ENCODE measurements at places on chromosomes 16 and 17. TPM values are rescaled to one million over a fixed set of nuclear protein-coding genes. Genes with fewer than 3 reads are reported as not detected.

DNA sequence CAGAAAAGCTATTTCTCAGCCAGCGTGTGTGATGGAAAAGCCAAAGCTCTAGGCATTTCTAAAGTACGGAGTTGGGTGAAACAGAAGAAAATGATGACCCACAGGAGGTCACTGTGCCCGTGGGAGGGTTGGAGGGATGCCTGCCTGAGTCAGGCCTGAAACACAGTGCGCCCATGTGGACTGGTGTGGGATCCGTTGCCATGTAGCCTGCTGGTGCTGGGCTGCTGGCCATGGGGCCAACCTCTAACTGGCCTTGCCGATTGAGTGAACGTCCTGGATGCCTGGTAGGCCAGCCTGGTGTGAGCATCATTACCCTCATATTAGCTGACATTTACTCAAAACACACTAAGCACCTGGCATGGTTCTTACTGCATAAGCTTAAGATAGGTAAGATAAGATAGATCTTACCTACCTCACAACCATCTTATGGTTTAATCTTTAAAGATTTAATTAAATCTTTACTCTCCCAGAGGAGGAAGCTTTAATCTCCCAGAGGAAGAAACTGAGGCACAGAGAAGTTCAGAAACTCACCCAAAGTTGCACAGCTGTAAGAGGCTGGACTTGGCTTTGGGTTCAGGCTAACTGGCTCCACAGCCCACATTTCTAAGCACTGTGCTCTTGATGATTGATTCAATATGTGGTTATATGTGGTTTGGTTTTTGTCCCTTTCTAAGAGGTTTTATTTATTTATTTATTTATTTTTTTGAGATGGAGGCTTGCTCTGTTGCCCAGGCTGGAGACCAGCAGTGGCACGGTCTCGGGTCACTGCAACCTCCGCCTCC lies 15.7 kb downstream of the MGAT5B start:
- no peaks in the 10 kb centered on the region for H3K36me3 ChIP-seq
- H3K27ac ChIP-seq = no peak overlapping the region
- no peak for DNase-seq

DNA sequence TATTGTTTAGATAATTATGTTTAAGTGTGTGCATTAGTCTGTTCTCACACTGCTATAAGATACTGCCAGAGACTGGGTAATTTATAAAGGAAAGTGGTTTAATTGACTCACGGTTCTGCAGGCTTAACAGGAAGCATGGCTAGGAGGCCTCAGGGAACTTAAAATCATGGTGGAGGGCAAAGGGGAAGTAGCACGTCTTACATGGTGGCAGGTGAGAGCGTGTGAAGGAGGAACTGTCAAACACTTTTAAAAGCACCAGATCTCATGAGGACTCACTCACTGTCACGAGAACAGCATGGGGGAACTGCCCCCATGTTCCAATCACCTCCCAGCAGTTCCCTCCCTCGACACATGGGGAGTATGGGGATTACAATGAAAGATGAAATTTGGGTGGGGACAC lies 203.5 kb upstream of the GOT2 start:
- H3K27ac ChIP-seq = no peak overlapping the region
- no peak for DNase-seq
- no peaks in the 10 kb centered on the region for H3K27me3 ChIP-seq
- no peaks in the 10 kb centered on the region for H3K36me3 ChIP-seq
- H3K4me3 ChIP-seq = no peak overlapping the region
- no peaks in the 10 kb centered on the region for H3K4me1 ChIP-seq

- H3K4me1 ChIP-seq = no peaks in the 10 kb centered on the region
- H3K27ac ChIP-seq = peak overlapping the region; percentile 88
- no peak overlapping the region for H3K4me3 ChIP-seq
- peaks cover 20% of the 10 kb centered on the region for H3K36me3 ChIP-seq
- DNase-seq = no peak
- no peaks in the 10 kb centered on the region for H3K27me3 ChIP-seq
Observed at GRCh38 chr17:40095351-40095943, 4.9 kb downstream of the NR1D1 start.

- H3K4me3 ChIP-seq = no peak overlapping the region
- H3K27me3 ChIP-seq = no peaks in the 10 kb centered on the region
- H3K4me1 ChIP-seq = no peaks in the 10 kb centered on the region
- H3K36me3 ChIP-seq = no peaks in the 10 kb centered on the region
- DNase-seq = no peak
Observed at GRCh38 chr16:59612094-59612493, 878.0 kb upstream of the GOT2 start.

- no peak overlapping the region for H3K4me3 ChIP-seq
- no peaks in the 10 kb centered on the region for H3K27me3 ChIP-seq
- H3K27ac ChIP-seq = no peak overlapping the region
- no peak for DNase-seq
- no peaks in the 10 kb centered on the region for H3K4me1 ChIP-seq
Observed at GRCh38 chr16:65083164-65083857, 38.6 kb downstream of the CDH11 start.

GRCh38 chr17:39174920-39175694 lies 9.1 kb upstream of the ARL5C start:
- H3K27ac ChIP-seq = no peak overlapping the region
- H3K36me3 ChIP-seq = no peaks in the 10 kb centered on the region
- no peaks in the 10 kb centered on the region for H3K27me3 ChIP-seq
- no peak overlapping the region for H3K4me3 ChIP-seq
- no peaks in the 10 kb centered on the region for H3K4me1 ChIP-seq

DNA sequence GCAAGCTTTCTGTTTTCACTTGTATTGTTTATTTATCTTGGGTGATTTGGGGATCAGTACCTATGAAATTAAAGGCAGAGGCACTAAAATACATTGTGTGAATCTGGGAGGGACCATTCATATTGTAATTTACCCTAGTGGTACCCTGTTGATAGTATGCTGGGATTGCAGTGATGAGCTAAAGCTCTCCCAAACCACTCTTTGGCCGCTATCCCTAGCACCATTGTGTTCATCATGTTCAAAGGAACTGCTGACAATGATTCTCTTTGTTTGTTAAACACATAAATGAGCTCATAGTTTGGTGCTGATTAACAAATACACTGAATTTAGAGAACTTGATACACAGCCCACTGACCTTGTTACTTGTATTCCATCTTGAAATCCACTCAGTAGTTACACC lies 1469.8 kb downstream of the CDH11 start:
- H3K4me3 ChIP-seq = no peak overlapping the region
- H3K36me3 ChIP-seq = no peaks in the 10 kb centered on the region
- no peaks in the 10 kb centered on the region for H3K4me1 ChIP-seq
- H3K27ac ChIP-seq = no peak overlapping the region
- DNase-seq = no peak
- no peaks in the 10 kb centered on the region for H3K27me3 ChIP-seq

DNA sequence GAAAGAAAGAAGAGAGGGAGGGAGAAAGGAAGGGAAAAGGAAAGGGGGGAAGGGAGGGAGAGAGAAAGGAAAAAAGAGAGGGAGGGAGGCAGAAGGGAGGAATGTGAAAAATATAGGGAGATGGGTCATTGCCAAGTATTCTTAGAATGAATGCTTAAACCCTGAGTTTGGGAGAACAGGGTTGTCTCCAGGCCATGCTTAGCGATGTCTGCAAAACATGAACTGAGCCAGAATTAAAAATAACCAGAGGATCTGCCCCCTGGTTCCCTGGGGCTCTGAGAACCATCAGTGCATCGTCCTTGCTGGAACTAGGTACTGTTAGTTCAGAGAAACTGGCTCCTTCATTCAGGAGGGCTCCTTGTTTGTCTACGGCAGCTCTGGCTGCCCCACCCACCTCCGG lies 170.4 kb downstream of the IRX5 start:
- no peak for DNase-seq
- H3K36me3 ChIP-seq = no peaks in the 10 kb centered on the region
- no peak overlapping the region for H3K4me3 ChIP-seq

Gene NUP93
- total RNA-seq = 38.8 TPM

DNA sequence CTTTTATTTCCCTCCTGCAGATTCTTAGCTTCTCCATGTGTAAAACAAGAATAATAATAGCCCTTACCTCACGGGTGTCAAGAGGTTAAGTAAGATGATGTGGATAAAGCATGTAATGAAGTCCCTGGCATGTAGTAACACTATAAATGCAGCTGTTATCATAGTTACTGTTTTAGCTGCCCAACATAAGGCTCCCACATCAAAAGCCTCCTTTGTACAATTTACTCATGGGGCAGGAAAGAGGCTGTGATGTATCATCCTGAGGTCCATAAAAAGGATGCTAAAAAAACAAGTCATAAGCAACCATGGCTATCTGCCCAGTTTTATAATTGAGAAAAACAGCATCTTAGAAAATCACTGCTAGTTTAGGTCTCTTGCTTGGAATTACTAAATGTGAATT lies 339.7 kb downstream of the CA10 start:
- H3K36me3 ChIP-seq = no peaks in the 10 kb centered on the region
- no peak overlapping the region for H3K4me3 ChIP-seq
- H3K4me1 ChIP-seq = no peaks in the 10 kb centered on the region

DNA sequence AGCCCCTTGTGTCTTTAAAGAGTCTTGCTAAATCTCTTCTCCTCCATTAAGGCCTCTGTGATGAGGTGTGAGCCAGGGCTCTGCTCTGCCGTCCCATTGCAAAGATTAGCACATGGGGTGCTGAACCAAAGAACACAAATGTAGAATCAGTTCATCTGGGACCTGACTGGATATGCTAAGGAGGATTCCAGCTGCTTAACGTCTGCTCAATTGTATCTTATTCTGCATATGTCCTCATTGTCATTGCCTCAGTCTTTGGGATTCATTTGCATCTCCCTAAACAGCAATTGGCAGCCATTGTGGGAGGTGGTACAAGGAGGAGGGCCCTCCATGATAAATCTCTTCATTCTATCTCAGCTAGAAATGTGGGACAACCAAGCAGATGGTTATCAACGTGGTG lies 106.3 kb upstream of the ADAMTS18 start:
- H3K27me3 ChIP-seq = no peaks in the 10 kb centered on the region
- no peaks in the 10 kb centered on the region for H3K36me3 ChIP-seq
- no peaks in the 10 kb centered on the region for H3K4me1 ChIP-seq
- H3K4me3 ChIP-seq = no peak overlapping the region
- H3K27ac ChIP-seq = no peak overlapping the region
- no peak for DNase-seq

DNA sequence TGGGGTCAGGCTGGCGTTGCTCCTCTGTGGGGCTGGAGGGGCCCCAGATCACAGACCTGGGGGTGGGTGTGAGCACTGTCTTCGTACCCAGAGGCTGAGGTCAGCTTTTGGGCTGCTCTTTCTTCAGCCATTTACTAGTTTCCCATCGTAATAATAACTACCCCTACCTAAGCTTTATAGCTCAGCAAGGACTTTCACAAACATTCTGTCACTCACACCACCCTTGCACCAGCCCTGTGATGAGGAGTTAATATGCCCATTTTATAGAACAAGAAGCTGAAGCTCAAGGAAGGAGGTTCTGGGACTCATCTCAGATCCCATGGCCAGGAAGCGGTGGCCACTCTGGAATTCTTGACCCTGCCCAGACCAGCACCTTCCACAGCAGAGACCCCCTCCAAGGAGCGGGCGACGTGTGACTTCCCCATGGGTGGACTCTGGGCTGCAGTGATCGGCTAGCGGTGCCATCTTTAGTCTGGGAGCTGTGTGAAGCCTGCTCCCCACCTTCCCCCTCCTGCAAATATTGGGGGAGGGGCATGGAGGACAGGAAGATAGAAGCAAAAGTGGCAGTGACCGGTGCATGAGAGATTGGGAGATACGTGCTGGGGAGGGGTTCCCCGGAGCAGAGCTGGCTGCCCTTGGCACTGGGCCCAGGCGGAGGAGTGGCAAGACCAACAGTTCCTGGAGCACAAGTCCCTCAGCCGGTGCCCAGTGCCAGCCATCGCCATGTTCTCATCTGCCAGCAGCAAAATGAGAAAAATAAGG lies 81.8 kb upstream of the TOB1 start:
- peak; percentile 85 for DNase-seq
- no peaks in the 10 kb centered on the region for H3K27me3 ChIP-seq
- peaks cover 31% of the 10 kb centered on the region for H3K4me1 ChIP-seq
- no peak overlapping the region for H3K4me3 ChIP-seq

GRCh38 chr16:72367851-72368250 lies 195.9 kb upstream of the PMFBP1 start:
- no peak for DNase-seq
- H3K27ac ChIP-seq = no peak overlapping the region
- no peak overlapping the region for H3K4me3 ChIP-seq
- H3K36me3 ChIP-seq = no peaks in the 10 kb centered on the region
- no peaks in the 10 kb centered on the region for H3K4me1 ChIP-seq
- H3K27me3 ChIP-seq = no peaks in the 10 kb centered on the region

DNA sequence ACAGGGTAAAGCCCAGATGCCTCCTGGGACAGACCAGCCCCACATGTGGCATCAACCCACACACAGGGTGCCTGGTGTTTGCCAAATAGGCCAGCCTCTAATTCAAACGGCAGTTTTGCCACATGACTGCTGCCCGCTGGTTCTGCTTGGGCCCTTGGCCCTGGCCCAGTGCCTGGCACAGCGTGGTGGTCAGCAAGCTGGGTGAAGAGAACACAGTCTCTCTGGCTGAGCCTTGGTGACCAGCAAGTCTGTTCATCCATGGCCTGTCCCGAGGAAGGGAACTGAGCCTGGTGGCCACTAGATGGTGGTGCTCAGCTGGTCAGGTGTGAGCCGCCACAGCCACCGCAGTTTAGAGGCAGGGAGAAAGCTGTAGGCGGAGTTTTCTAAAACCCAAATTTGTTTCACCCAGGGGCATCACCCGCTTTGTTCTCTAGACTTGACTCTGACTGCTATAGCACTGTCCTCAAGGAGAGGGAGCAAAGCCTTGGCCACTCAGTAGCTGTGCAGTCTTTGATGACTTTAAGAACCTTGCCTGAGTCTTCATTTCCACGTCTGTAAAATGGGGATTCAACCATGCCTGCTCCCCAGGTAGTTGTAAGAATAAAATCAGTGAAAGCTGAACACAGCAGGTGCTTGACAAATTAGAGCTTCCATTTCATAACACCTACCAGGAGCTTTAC lies 4.7 kb upstream of the GFAP start:
- DNase-seq = peak; percentile 79
- H3K4me1 ChIP-seq = no peaks in the 10 kb centered on the region
- no peak overlapping the region for H3K4me3 ChIP-seq
- no peaks in the 10 kb centered on the region for H3K36me3 ChIP-seq

Measured in prostate gland (tissue), 2 donors.